ENCODE measurements at places on chromosomes 13 and 19.
A peak's percentile ranks its signal among the peaks of the same experiment; 100 is the strongest.

- DNase-seq: no peak
Observed at GRCh38 chr13:28316129-28316528, 177.8 kb downstream of the PAN3 start.

GRCh38 chr13:21164631-21165030, 11.7 kb downstream of the SKA3 start:
- no peak for DNase-seq

GRCh38 chr19:35991731-35992450, 3.1 kb upstream of the SDHAF1 start:
- DNase-seq: peak; percentile 14

DNA sequence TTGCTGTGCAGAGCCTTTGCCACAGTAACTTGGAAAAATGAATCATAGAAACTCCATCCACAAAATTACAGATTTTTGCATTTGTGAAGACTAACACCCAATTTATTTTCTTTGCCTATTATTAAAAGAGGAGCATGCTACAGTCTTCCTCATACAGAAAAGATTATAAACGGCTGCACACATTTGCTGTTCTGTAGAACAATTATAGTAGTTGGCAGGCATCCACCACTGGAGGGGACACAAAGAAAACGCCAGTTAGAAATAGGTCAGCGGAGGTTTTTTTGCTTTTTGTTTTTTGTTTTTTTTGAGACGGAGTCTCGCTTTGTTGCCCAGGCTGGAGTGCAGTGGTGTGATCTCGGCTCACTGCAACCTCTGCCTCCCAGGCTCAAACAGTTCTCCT, 51.6 kb downstream of the SACS start:
- no peak for DNase-seq

- no peak for DNase-seq
Observed at GRCh38 chr13:51252954-51253532, 30.8 kb downstream of the FAM124A start.

DNA sequence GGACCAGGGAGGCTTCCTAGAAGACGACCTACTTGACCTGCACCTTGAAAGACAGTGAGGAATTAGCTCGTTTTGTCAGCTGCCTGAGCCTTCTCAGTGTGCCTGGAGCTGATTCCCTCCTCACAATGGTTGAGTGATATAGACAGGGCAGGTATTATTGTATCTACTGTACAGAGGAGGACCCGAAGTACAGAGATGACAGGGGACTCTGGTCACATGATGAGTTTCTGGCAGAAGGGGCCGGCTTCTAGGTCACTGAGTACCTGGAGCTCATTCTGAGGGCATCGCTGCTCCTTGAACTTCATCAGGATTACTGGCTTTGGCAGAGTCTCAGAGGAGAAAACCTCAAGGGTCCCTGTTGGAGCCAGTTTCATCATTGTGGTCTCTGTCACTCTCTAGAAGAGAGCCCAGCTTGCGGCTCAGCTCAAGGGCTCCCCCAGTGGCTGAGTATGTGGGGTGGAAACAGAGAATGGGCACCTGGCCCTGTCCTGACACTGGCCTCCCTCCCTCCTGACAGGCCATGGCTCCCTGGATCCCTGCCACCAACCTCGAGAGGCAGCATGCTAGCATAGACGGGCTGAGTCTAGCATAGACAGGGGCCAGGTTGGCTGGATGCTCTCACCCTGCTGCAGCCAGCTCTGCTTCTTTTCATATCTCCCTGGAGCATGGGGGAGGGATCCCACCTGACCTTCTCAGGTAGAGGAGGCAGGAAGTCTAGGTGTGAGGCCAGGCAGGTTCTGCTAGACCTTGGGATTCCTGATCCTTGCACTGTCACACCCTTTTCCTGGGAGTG, 38.7 kb downstream of the NFIX start:
- DNase-seq: peak; percentile 73

DNA sequence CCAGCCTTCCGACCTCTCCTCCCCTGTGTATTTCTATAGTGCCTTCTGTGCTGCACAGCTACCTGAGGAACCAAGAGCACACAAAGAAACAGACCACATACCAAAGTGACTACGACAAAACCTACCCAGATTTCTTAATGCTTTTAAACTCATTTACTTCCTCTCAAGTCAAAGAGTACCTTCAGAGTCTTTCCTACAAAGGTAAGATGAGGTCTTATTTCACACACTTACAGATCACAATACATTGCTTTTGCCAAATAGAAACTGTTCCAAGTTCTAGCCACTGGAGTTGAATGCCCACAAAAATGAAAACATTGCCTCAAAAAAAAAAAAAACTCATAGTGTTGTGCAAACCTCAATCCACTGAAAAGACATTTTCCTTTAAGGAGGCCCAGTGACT, 36.4 kb downstream of the TEX26 start:
- peak; percentile 72 for DNase-seq

DNA sequence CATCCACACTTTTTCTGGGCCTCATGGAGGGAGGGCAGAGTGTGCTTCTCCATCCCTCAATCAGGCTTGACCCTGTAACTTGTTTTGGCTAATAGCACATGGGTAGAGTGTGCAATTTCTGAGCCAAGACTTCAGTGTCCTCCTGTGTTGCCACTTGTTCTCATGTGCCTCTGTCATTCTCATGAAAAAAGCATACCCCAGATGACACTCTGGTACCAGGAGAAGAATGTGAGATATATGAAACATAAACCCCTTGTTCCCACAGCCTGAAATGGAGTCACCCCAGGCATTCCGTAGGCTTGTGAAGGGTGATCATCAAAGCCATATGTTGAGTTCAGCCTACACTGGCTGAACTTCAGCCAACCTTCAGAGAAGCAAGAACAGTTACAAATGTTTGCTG, 239.2 kb upstream of the MIR17HG start:
- DNase-seq: no peak

- DNase-seq: no peak
Observed at GRCh38 chr19:47056411-47056810, 8.0 kb upstream of the TMEM160 start.

GRCh38 chr19:2332341-2333026, 4.0 kb downstream of the SPPL2B start:
- no peak for DNase-seq

- no peak for DNase-seq
Observed at GRCh38 chr13:51628059-51628852, 44.0 kb downstream of the WDFY2 start.

- no peak for DNase-seq
Observed at GRCh38 chr13:43652760-43653159, 134.0 kb downstream of the ENOX1 start.

DNA sequence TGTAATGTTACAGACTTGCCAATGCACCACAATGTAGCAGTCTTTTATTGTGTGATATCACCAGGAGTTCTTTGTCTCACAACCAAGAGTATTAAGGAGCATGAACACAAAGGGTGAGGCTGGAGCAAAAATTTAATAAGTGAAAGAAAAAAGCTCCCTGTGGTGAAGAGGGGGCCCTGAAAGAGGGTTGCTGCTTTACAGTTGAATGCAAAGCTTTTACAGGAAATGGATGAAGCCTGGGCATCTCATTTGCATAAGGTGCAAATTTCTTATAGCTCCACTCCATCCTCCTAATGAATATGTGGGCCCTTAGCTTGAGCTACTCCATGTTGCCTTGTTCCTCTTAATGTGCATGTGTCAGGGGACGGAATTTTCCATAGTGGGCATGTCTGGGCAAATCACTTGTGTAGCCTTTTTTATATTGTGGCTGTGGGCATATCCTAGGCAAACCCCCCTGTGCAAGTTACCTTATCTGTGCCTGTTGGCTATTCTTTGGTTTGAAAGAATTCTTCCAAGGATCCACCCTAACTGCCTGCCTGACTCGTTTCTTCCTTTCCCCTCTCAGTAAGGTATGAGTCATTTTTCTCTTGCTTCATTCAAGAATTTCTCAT, 45.3 kb upstream of the TRPC4 start:
- no peak for DNase-seq

GRCh38 chr13:99039718-99040280, 61.9 kb upstream of the DOCK9 start:
- DNase-seq: no peak

DNA sequence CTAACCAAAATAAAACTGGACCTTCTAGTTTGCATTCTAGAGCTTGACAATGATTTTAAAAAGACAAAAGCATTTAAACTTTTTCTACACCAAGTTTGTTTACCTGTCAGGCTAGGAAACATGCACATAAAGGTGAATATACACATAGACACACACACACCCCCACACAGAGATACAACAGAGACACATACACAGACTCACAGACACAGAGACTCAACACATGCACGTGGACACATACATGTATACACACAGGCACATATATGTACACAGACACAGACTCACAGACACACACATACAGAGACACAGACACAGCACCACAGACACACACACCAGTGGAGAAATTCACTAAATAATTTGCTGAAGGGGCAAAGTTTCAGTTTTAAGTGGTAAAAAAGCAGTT, 155.7 kb downstream of the GPC5 start:
- DNase-seq: no peak

DNA sequence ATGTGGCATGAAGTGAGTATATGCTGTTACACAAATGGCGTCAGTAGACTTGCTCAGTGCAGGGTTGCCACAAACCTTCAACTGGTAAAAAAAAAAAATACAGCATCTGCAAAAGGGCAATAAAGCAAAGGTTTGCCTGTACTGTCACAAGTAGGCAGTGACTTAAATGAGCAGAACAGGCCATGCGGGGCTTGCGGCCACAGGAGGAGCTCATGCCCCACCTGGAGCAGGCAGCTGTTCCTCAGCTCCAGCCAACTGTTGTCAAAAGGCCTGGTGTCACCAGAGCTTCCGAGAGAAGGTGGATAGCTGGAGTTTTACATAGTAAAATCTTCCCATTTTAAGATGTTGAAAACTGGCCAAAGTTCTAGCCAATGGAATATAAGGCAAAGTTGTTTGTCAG, 7.7 kb downstream of the ATP7B start:
- DNase-seq: no peak

- DNase-seq: no peak
Observed at GRCh38 chr19:10895920-10896319, 24.6 kb downstream of the CARM1 start.

DNA sequence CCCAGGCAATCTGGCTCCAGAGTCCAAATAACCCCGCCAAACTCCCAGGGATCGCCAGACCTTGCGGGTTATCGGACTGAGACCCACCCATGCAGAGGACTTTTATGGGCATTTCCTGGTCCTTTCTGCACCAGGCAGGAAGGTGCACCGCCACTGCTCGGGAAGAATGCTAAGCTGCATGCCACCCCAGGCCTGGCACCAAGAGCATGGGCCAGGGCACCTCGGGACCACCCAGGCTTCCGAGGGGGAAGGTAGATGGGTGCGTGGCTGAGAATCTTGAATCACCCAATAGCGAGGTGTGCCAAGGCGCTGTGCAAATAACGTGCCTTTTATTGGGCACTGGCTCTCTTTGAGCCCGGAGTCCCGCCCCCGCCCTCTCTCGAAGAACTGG, 422 bp upstream of the ZNF575 start:
- DNase-seq: no peak

DNA sequence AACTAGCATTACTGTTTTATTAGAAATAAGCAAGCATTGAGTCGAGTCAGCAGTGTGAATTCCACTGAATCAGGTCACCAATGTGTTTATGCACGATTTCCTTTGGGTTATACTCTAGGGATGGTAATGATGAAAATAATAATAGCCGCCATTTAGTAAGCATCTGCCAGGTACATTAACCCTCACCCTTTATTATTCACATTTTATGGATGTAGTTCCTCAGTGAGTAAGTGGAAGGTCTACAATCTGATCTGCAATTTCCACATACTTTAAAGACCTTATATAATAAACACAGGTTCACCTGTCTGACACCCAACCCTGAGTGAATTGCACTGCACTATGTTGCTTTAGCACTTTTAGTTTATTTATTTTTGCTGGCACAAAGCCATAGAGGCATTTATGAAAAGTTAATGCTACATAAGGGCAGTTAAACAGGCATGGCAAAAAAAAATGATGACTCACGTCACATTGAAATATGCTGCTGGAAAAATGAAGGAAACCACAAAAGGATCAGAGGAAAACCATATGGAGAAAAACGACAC, 122.4 kb downstream of the TRPC4 start:
- DNase-seq: peak; percentile 86

- DNase-seq: no peak
Observed at GRCh38 chr19:18418029-18418482, 1.1 kb upstream of the SSBP4 start.

GRCh38 chr13:67001363-67001762, 228.8 kb downstream of the PCDH9 start:
- no peak for DNase-seq

GRCh38 chr19:35431145-35431807, 16.8 kb upstream of the FFAR2 start:
- DNase-seq: no peak

GRCh38 chr19:34500656-34501120, 19.1 kb downstream of the WTIP start:
- no peak for DNase-seq

DNA sequence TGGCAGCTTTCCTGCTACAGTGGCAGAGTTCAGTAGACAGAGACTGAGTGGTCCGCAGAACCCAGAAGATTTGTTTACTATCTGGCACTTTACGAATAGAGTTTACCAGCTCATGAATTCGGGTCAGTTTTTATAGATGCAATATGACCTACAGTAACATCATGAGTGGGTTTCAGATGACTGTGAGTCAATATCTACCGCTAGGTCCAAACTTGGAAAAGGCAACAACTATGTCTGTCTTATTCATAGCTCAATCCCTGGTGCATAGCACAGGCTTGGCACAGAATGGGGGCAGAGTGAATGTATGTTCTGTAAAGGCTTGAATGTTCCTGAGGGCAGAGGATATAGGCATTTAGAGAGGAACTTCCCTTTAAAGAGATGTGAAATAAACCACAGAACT, 65.2 kb downstream of the RAP2A start:
- no peak for DNase-seq

- peak; percentile 43 for DNase-seq
Observed at GRCh38 chr13:97884707-97885468, 68.6 kb upstream of the IPO5 start.

DNA sequence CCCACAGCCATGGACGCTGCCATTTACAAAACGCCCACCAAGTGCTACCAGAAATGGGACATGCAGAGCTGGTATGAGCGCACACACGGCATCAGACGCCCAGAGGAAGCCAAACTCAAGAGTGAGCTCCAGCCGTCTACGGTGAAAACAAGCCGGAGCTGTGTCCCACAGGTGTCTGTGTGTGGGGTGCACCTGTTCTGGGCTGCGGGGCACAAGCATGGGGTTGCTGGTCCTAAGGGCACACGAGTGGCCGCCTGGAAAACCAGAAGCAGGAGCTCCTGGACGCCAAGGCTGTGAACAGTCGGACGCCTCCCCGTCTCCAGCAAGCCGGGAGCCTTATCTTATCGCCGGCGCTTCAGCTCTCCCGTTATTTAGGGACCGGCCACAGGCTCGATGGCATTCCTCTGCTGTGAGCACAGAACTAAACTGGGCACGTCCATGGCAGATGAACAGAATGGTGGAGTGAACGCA, 1.3 kb downstream of the ADPRHL1 start:
- no peak for DNase-seq

Measured in fibroblast of upper back skin (primary cell).